Fibroblast of the aortic adventitia (primary cell): ENCODE measurements at places on chromosomes 2 and 18. TPM values are rescaled to one million over a fixed set of nuclear protein-coding genes. Genes with fewer than 3 reads are reported as not detected.

- no peak for DNase-seq
Measured at GRCh38 chr2:239657992-239658391, 257.2 kb upstream of the HDAC4 start.

DNA sequence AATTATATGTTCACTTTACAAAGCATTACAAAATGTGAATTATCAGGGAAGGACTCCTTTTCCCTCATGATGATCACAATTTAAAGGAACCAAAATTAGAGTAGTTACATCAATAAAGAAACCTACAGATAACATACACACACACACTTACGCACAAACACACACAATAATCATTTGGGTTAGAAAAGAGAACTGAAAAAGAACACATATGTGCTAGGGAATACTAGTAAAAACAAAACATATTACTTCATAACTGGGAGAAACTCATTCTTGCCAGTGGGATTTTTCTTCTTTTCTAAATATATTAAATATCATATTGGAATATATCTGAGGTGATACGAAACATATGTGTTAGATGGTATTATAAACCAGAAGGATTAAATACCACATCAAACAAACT, 42.3 kb downstream of the FIGN start:
- DNase-seq = no peak

The MAB21L4 gene
- total RNA-seq = not detected in 2 replicates

DNA sequence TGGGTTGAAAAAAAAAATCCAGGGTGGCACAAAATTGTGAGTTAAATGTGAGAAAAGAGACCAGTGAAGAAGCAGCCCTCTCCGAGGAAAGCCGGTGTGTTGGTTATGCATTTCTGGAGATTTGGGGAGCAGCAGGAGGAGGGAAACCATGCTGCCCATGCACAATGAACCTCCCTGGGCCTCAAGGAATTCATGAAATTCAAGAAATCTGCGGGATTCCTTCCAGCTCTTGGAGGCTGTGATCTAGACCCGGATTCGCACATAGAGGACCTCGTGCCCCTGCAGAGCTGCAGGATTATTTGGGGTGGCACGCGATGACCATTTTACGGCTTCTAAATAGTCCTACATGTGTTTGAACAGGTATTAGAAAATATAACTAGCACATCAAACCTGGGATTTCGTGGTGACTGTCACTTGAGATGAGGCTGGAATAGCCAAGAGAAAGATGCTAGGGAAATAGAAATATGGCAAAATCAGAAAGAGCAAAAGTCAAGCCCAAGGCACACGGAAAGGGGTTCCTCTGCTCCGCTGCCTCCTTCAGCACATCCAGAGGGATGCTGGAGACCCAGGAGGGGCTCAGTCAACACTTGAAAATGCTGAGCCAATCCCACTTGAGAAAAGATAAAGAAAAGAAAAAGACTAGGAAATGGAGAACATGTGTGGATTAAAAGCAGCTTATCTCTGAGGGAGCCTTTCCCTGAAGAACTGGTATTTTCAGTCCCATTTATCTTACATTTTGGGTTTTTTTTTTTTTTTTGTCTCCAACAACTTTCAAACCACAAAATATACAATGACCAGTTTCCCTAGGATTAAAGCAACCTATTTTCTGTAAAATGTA, 22.0 kb downstream of the KCTD1 start:
- DNase-seq = peak; percentile 46

GRCh38 chr2:86253424-86253823, 54.2 kb downstream of the MRPL35 start:
- no peak for DNase-seq

The ERBB4 gene
- total RNA-seq = 0.16 and 5.8 TPM in 2 replicates

The ANO7 gene
- 1.1 and 1.7 TPM in 2 replicates for total RNA-seq

DNA sequence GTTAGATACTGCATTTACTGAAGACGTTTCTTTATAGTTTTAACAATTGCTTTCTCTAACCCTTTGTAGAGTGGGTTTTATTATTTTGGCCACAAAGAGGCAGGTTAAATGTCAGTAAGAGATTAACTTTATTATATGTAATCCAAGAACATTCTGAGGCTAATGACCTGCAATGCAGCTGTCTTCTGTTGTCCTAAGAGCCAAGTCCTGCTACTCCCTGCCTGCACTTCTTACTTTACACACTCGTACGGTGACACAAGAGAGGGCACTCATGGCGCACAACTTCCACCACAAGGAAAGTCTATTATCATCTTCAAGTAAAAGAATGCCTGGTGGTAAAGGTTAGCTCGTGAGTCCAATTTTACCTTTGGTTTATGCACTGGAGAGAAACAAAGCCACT, 471.0 kb upstream of the HNMT start:
- no peak for DNase-seq

DNA sequence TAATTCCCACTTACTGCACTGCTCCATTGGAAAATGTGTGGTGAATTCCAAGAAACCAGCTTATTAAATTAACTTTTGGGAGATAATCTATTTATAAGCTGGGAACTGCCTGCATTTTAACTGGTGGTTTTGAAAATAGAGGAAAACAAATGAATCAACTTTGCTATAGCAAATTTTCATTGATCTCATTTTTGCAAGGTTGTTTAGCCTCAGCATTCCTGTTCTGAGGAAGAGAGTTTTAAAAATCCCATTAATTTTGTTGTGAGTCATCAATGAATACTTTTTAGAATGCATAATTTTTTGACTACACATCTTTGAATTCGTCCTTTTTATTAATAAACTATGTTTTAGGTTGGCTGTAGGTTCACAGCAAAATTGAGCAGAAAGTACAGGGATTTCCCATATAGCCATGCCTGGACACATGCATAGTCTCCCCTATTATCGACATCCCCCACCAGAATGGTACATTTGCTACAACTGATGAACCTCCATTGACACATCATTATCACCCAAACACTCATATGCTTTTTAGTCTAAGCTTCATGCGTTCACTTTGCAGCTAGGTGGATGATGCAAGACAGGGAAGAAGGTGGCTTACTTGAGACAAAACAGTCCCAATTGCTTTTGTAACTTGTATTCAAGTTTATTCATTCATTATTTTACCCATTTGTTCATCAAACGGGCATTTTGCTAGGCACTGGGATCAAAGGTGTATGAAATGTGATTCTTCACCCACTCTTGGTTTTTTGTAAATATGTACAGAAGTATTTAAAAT, 106.9 kb downstream of the ZNF521 start:
- DNase-seq = no peak

- DNase-seq = no peak
Measured at GRCh38 chr2:227799202-227799601, 14.4 kb upstream of the CCL20 start.

GRCh38 chr2:117737846-117738245, 76.6 kb upstream of the DDX18 start:
- no peak for DNase-seq

- no peak for DNase-seq
Measured at GRCh38 chr2:127039387-127040031, 67.4 kb downstream of the BIN1 start.

The REG3A gene
- total RNA-seq = not detected in 2 replicates

- no peak for DNase-seq
Measured at GRCh38 chr18:34002130-34002529, 222.6 kb downstream of the NOL4 start.

The ANKRD29 gene
- total RNA-seq = 6.1 and 17.4 TPM in 2 replicates

- DNase-seq = peak; percentile 31
Measured at GRCh38 chr18:7740821-7741220, 173.7 kb downstream of the PTPRM start.

DNA sequence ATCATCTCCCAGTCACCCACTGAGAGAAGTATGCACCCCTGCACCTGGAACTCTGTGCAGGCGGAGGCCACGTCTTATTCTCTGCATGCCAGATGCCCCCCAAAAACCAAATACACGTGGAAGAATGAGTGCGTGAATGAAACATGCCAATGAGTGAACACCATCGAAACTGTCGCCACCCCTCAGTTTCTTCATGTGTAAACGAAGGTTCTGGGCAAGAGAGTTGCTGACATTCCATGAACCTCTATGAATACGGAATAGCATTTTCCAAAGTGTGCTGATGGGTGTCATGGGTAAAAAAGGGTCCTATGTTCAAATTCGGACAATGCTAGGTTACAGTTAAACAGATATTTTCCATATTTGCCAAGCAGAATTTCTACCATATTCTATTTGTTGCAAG, 19.8 kb downstream of the FER1L5 start:
- no peak for DNase-seq

DNA sequence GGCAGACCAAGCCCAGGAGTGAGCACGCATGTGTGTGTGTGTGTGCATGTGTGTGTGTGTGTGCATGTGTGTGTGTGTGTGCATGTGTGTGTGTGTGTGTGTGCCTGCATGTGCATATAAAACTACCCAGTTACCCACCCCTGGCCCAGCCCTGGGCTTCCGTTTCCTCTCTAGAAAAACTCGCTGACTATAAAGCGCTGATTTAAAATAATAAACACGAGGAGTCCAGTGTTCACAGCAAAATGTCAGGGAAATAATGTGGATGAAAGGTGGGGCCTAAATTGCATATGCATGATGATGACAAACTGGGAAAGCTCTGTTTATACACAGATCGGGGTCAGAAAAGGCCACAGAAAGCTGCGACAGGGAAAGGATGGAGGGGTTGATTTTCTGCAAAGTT, 7.5 kb downstream of the ADCY3 start:
- DNase-seq = no peak

GRCh38 chr2:183179156-183179555, 54.9 kb downstream of the NUP35 start:
- DNase-seq = no peak

The ANKRD30BL gene
- 0.16 TPM in 1 of 2 replicates, not detected in the other for total RNA-seq

GRCh38 chr2:135762022-135762421, 20.4 kb downstream of the UBXN4 start:
- DNase-seq = peak; percentile 14

- peak; percentile 65 for DNase-seq
Measured at GRCh38 chr18:57767259-57768050, 35.7 kb downstream of the ATP8B1 start.

DNA sequence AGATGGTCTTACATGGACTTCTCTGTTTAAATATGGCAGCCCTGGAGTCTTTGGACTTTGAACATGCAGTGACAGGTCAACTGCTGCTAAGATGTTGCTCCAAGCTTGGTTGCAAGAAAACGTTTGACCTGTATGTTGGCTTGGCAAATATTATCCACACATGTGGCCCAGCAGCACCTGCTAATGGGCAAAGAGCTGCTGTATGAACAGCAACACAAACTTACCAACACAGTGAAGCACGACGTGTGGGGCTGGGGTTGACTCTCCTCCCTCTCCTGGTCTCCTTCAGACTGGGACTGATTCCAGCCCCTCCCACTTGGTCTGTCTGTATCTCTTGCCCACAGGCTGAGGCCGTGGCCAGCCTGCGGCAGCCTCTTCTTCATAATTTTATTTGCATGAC, 3.8 kb downstream of the KCNE4 start:
- peak; percentile 50 for DNase-seq

DNA sequence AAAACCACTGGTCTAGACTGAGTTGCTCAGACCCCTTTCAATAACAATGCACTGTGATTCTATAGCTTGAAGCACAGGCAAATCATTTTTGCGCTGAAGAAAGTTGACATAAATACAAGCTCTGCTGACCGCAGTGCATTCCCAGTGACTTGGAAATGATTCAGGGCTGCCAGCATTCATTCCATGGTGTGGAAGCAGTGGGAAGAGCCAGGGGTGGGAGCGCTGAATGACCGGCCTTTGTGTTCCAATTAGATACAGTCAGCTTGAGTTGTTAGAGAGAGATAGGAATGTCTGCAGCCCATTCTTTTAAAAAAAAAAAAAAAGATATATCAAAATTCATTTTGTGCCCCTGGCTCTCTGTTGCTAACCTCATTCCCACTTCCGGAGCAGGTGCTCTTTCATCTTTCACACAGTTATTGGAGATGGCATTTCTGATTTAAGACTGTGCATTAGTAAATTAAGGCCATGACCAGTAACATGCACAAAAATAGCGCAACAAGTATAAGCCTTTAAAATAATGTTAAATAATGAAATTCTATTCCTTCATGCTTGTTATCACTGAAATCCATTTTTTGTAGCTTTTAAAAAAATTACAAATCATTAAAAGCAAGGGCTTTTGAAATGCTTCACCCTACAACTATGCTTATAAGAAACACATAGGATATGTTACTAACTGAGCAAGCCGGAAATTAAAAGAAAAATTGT, 59.4 kb upstream of the CTLA4 start:
- peak; percentile 97 for DNase-seq

- DNase-seq = no peak
Measured at GRCh38 chr18:22936515-22936914, 3.4 kb downstream of the RBBP8 start.

DNA sequence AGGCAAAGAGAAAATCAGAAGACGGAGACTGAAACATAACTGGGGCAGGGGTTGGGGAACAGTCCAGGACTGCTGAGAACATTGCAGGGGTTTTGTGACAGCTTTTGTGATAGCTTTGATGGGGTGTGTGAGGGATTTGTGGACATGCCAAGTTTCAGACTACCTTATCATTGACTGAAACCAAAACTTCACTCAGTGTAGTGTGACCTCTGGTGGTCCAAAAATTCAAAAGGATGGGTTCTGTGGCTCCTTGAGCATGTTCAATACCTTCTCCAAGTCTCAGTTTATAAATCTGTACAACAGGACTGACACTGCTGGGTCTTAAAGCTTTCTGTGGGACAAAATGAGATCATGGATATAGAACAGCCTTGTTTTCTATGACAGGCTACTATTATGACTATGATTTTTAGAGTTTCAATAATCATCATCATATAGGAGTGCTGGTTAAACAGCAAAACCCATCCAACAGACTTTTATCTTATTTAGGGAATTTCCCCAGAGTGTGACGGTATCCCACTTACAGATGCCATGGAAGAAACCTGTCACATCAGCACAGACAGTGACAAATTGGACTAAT, 259.2 kb upstream of the SLC14A2 start:
- DNase-seq = no peak

GRCh38 chr2:131077182-131077846, 15.9 kb downstream of the FAM168B start:
- DNase-seq = no peak

GRCh38 chr2:16824472-16824871, 158.8 kb upstream of the CYRIA start:
- DNase-seq = no peak

GRCh38 chr2:205878999-205879762, 196.9 kb downstream of the NRP2 start:
- DNase-seq = no peak

DNA sequence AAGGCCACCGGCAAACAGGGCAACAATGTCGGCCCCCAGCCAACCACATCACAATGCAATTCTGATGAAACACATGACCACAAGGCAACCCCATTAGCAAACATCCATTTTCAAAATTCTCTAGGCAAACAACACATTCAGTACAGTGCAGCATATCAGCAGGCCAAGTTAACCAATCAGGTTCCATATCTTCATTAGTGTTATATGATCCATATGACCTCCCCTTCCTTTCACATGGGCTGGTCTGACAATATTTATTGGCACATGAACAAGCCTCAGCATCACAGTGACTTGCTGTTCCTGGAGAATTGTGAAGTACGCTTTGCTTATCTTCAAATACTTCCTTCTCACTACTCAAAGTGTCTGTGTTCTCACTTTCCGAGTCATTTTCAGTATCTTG, 19.8 kb downstream of the RNF103 start:
- no peak for DNase-seq

The PUS10 gene
- 7.7 and 8.8 TPM in 2 replicates for total RNA-seq

The COLEC11 gene
- 0.09 and 0.65 TPM in 2 replicates for total RNA-seq

The ABCG8 gene
- not detected in 2 replicates for total RNA-seq
